ENCODE measurements at places on chromosomes 12 and 14.

DNA sequence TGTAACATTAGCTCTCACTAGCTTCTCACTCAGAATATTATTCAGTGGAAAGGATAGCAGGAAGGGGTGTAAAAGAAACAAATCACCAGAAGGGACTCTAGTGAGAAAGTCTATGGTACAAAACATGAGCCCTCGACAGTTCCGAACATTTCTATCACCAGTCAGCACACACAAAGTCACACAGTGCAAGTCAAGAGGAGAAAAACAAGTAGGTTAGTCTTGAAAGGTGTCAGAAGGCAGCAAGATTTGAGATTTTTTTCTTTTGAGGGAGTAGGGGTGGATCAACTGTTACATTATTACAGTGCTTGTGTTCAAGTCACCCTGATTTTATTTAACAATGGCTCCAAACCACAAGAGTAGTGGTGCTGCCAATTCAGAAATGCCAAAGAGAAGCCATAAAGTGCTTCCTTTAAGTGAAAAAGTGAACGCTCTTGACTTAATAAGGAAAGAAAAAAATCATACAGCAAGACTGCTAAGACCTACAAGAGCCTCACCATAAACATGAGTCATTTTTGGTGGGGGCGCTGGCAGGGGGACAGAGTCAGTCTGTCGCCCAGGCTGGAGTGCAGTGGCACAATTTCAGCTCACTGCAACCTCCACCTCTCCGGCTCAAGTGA, 42.3 kb downstream of the GNS start:
- no peak for DNase-seq

DNA sequence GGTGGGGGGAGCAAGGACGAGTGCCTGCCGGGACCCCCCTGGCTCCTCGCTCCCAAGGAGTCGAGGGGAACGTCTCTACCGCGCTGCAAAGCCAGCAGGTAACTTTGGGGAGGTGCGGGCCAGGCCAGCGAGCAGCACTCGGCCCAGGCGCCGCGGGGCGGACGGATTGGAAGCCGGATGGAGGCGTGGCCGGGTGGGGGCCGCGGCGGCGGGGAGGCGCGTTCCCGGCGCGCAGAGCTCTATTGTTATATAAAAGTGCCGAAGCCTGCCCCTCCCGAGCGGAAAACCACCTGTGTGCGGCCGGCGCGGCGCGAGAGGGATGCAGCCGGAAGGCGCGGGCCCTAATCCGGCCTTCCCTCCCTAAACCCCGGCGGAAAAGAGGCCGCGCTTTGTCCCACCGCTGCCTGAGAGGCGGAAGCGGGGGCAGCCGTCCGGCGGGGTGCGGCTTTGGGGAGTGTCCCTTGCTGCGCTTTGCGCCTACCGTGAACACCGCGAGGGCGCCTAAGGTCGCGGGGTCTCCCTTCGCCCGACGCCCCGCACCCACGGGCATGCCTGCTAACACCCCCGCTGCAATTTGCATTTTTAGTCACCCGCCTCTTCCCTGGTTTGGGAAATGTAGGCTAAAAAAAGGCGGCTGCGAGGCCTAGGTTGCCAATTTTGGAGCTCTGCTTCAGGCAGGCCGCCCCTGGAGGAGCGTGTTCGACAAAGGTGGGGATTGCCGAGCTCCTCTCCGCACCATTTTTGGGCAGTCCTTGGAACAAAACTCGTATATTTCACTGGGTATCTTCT, 1.7 kb upstream of the DUSP6 start:
- DNase-seq = no peak

- DNase-seq = no peak
Observed at GRCh38 chr14:23094666-23095195, at the start of gene ACIN1. TSS of gene ACIN1 (minus strand) at chr14:23095136. CDS start at chr14:23095112, 24 bp downstream.

DNA sequence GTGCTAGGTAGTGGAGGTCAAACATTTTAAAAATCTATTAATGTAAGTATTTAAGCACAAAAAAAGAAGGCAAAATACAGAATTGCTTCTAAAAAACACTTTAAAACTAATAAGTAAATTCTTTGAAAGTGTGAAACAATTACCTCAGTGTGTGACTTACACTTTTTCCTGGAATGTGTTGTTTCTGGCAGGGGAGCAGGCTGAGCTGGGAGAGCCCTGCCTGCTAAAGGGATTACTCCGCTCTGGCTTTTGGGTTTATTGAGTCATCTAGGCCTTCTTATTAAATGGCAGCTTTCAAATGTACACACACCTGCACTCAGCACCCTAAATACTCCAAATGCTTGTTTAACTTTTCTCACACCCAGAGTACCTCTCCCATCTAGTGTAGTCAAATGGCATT, 279.8 kb downstream of the AKAP6 start:
- DNase-seq = no peak

GRCh38 chr12:111037047-111037446, 116.7 kb upstream of the MYL2 start:
- no peak for DNase-seq

GRCh38 chr14:29800961-29801360, 126.7 kb downstream of the PRKD1 start:
- DNase-seq = no peak

- DNase-seq = no peak
Observed at GRCh38 chr12:12748044-12748443, 30.9 kb downstream of the CDKN1B start.
